ENCODE measurements at places on chromosomes 4 and X.

GRCh38 chr4:105714071-105714521, 5.5 kb downstream of the GSTCD start:
- peak; percentile 6 for DNase-seq

DNA sequence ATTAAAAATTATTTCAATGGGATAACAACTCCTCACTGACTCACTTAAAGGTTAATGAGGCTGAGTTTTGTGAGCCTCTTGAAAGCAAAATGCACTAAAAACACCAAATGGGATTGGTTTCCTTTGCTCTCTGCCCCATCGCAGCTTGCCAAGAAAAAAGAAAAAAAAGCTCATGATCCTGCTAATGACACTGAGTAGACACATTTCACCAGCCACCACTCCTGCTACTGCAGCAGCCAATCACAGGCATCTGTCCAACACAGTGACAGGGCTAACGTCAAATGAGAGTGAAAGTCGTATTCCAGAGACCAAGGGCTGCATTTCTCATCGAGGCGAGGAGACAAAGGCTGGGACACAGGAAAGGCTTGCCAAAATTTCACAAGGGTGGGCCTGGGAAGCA, 5.2 kb downstream of the APBB2 start:
- DNase-seq, result no peak

DNA sequence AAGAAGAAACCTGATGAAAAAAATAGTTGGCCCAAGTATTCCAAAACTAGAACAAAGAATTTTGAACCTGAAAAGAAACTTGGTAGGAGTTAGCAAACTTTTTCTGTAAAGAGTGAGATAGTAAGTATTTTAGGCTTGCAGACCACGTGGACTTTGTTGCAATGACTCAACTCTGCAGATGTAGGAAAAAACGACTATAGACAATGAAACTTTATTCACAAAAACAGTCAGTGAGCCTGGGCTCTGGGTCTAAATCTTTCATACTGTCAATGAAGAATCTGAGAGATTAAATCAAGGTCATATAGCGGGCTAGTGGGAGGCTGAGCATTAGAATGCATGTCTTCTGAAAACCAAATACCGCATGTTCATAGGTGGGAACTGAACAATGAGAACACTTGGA, 23.0 kb downstream of the SH3D19 start:
- DNase-seq, result no peak

DNA sequence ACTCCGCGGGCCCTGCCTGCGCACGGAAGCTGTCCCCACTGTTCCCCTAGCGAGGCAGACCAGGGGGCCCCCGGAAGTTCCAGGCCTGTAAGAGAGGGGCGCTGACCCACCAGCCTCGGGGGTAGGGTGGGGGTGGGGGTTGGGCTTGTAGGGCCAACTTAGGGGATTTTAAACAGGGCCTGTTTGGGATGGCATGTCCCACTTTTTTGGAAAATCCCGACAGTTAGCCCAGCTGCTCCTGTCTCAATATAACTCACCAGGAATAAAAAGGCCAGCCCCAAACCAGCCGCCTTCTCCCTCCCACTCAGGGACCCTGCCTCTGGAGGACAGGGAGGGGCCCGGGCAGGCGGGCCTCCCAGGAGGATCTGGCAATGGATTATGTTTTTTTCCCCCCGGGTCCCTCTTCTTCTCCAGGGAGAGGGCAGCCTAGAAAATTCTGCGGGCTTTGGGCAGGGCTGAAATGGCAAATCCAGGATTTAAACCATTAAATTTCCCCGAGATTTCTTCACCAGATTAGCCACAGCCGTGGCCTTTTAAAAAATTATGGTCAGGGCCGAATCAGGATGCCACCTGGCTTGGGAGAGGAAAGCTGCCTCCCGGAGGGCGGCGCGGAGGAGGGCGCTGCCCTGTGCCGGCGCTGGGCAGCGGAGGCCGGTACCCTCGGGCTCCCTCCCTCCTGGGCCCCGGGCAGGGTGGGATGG, 957 bp downstream of the PPP2R2C start:
- no peak for DNase-seq

GRCh38 chr4:156619154-156619934, 352.3 kb downstream of the PDGFC start:
- DNase-seq, result no peak

- DNase-seq, result no peak
Measured at GRCh38 chr4:164108971-164109370, 614.5 kb downstream of the TMA16 start.

GRCh38 chr4:154616287-154616686, 3.8 kb upstream of the FGG start:
- DNase-seq, result no peak

DNA sequence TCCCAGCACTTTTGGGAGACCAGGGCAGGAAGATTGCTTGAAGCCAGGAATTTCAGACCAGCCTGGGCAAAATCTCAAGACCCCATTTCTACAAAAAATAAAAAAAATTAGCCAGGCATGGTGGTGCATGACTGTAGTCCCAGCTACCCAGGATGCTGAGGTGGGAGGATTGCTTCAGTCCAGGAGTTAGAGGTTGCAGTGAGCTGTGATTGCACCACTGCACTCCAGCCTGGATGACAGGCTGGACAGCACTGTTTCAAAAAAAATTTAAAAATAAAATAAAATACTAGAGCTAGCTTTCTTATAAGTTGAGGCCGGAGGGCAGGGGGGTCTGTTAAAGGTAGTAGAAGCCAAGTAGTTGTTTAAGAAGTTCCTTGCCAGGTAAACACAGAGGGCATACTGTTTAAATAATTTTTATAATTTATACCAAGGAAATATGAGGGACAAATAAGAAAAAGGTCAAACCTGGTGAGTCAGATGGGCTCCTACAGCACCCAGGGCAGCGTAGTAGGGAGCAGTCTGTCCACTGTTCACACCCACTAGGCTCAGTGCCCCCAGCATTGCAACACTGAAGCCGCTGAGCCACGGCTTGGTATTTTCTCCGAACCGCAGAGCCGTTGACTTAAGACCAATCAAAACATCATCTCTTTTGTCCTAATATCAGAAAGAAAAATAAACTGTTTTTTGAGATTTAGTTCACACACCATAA, 17.3 kb downstream of the COQ2 start:
- DNase-seq, result peak; percentile 94

- DNase-seq, result peak; percentile 21
Measured at GRCh38 chrX:39427492-39427891, 626.2 kb downstream of the MID1IP1 start.

DNA sequence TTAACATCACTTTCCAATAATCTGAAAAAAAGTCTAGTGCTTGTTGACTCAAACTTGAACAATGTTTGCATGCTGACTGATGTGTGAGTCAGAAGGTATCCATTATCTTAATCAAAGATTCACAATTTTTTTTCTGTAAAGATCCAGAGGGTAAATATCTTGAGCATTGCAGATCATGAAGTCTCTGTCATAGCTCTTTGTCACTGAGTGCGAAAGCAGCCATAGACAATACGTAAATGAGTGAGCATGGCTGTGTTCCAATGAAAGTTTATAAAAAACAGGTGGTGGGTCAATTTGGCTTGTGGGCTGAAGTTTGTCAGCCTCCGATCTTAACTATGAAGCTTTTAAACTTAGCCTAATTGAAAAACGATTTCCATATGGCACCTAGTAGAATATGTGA, 37.7 kb downstream of the NHS start:
- DNase-seq, result no peak

DNA sequence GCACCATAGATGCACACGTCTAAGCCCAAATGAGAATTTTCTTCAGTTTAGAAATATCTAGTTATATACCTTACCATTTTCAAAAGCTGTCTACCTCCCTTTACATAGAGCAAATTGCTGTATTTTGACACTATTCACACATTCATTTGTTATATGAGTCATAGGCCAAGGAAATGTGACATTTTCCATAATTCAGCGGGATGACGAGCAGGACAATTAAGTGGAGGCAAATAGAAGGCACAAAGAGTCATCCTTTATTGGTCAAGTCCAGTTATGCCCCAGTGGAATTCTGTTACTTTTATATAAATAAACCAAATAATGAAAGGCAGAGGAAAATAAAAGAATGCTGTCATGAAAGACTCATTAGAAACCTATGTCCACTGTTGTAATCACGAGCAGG, 27.9 kb downstream of the FGF13 start:
- DNase-seq, result no peak

DNA sequence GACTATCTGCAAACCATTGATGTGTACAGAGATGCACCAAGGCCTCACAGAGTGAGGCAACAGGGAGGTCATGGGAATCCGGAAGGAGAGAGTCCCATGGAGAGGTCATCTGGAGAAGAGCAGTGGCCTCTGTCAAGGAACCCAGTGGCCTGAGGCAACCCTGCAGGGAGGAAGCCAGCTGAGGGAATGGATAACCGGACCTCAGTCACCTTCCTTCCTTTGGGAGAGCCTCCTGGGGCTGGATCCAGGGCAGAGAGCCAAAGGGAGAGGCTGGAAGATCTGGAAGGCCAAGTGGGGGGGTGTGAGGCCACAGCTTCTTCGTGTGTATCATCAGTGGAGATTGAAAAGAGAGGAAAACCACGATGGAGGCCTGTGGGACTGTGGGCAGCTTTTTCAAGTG, 24.3 kb upstream of the CD38 start:
- no peak for DNase-seq

DNA sequence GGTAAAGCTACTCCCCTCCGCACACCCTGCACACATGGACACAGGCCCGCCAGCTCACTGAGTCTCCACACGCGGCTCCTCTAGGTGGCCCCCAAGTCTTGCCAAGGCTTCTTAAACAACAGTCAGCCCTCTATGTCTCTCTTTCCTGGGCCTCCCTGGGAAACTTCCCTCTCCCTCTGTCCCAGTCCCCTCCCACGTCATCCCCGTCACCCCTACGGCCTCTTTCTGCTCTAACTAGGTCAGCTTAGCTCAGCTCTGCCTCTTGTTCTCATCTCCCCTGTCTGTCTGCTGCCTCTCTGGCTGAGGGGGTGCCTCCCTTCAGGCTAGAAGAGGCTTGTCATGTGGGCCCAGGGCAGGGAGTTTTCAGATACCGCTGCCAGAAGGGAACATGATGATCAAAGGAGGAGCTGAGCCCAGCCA, 38.8 kb downstream of the SEPTIN6 start:
- DNase-seq, result peak; percentile 61

DNA sequence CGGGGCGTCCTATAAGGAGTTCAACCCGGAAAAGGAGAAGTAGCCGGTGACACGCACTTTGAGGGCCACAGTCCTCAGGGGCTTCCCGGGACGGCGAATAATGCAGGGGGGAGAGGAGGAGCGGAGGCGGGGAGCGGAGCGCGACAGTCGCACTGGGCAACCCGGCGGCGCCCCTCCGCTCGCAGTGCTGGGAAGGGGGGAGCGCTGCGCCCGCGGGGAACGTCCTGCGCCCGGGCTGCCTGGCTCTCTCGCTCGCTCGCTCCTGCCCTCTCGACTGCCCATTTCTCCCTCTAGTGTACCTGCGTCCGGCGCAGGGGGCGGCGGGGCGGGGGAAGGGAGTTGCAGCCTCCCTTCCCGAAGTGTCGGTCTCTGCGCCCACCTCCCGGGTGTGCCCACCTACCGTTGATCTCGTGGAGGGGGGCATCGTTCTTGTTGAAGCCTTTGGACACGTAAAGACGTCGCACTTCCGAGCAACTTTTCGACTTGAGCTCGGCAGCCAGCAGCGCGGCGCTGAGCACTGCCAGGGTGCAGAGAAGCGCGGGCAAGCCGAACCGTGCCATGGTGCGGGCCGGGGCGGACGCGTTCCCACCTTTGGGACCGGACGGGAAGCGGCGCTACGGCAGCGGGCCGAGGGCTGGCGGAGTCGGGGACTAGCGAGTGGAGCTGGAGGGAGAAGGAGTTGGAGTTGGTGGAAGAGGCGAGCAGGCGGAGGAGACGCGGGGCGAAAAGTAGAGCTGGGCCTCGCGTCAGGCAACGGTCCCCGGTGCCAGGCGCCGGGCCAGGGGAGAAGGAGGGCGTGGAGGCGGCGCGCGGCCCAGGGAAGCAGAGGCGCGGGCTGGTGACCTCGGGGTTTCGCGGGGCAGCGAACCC, 648 bp downstream of the GPC4 start:
- DNase-seq, result peak; percentile 70

- DNase-seq, result no peak
Measured at GRCh38 chr4:8325291-8325973, 55.9 kb downstream of the HTRA3 start.

- no peak for DNase-seq
Measured at GRCh38 chr4:146975527-146975926, 29.9 kb upstream of the TTC29 start.

GRCh38 chr4:145839151-145839550, 99.5 kb downstream of the ZNF827 start:
- no peak for DNase-seq

DNA sequence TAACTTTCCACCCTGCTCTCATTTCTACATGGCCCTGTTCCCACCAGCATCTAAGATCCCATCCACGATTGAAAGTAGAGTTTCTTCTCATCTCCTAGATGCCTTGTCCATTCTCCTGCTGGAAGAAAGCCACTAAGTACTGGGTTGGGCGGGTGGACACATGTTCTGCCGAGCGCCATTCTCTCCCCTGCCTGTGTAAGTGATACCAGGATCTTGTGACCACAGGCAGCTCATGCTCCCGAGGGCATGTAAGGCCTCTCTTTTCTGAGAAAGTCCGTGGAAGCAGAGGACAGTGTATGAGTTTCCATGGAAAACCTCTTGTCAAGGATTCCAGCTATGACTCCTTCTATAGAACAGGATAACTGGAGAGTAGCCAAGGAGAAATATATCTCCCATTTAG, 3.3 kb upstream of the SLC25A4 start:
- no peak for DNase-seq

DNA sequence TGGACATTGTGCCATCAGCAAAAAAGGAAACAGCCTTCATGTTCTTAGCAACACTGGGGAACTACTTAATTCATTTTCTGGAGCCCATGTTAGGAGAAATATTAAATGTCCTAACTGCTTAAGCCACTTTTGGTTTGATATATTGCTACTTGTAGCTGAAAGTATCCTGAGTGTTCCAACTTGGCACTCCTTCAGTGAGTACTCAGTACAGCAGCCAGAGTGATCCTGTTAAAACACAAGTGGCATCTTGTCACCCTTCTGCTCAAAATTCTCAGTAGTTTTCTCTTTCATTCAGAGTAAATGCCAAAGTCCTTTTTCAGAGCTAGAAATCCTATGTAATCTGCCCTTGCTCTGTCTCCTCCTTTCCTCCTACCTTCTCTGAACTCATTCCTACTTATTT, 522.0 kb downstream of the GRID2 start:
- DNase-seq, result no peak

All from cardiac muscle cell (in vitro differentiated cells and primary cell).